ENCODE measurements at places on chromosomes 4 and X.

DNA sequence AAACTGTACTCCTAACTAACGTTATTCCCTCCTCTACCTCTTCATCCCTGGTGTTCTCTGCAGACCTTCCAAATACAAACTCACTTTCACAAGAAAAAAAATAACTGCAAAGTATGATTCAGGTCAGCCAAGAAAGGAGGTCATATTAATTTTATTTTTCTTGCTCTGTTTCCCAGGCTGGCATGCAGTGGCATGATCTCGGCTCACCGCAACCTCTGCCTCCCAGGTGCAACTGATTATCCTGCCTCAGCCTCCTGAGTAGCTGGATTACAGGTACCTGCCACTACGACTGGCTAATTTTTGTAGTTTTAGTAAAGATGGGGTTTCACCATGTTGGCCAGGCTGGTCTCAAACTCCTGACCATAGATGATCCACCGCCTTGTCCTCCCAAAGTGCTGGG, 156.6 kb downstream of the CHIC2 start:
- DNase-seq, result no peak

GRCh38 chr4:83240379-83240875, 44.2 kb downstream of the COQ2 start:
- no peak for DNase-seq

DNA sequence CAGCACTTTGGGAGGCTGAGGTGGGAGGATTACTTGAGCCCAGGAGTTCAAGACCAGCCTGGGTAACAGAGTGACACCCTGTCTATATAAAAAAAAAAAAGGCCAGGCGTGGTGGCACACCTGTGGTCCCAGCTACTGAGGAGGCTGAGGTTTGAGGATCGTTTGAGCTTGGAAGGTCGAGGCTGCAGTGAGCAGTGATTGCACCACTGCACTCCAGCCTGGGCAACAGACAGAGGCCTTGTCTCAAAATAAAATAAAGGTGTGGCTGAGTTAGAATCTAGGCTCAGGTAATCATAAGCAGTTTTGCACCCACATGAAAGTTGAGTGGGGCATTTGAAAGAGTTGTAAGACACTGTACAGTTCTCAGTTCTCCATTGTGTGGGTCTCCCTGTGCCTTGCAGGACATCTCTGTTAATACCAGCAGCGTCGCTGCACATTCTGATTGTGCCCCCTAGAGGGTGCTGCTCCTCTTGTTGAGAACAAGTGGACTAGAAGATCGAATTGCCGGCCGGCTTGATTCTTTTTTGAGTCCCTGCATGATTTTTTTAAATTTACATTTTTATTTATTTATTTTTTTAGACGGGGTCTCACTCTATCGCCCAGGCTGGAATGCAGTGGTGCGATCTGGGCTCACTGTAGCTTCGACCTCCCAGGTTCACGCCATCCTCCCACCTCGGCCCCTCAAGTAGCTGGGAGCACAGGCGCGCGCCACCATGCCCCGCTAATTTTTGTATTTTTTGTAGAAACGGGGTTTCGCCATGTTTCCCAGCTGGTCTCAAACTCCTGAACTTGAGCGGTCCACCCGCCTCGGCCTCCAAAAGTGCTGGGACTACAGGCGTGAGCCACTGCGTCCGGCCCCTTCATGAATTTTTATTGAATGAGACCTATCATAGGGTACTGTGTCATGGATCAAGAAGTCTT, 73.6 kb upstream of the RBMX start:
- DNase-seq, result no peak

- no peak for DNase-seq
Observed at GRCh38 chrX:9980927-9981326, 13.8 kb downstream of the CLDN34 start.

- DNase-seq, result no peak
Observed at GRCh38 chr4:168919706-168920324, 90.2 kb downstream of the CBR4 start.

GRCh38 chr4:168674866-168675265, 178.0 kb downstream of the PALLD start:
- no peak for DNase-seq

DNA sequence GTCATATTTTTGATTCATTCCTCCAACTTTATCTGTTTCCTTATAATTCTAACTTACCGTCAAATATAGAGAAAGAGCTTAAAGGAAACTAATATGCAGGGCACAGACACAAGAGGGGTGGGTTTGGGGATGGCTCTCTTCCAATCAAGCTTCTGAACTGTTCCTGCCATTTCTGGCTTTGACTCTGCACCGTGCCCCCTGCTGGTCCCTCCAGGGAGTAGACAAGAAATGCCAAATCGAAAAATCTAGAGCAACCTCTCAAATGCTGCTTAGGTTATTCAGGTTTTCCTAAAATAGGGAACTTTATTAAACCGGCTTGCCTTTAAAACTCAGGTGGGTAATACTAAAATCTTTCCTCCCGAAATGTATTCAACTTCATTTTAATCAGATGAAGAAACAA, 39.8 kb upstream of the VCX3A start:
- no peak for DNase-seq

GRCh38 chr4:37767546-37767945, 58.9 kb upstream of the PGM2 start:
- no peak for DNase-seq

DNA sequence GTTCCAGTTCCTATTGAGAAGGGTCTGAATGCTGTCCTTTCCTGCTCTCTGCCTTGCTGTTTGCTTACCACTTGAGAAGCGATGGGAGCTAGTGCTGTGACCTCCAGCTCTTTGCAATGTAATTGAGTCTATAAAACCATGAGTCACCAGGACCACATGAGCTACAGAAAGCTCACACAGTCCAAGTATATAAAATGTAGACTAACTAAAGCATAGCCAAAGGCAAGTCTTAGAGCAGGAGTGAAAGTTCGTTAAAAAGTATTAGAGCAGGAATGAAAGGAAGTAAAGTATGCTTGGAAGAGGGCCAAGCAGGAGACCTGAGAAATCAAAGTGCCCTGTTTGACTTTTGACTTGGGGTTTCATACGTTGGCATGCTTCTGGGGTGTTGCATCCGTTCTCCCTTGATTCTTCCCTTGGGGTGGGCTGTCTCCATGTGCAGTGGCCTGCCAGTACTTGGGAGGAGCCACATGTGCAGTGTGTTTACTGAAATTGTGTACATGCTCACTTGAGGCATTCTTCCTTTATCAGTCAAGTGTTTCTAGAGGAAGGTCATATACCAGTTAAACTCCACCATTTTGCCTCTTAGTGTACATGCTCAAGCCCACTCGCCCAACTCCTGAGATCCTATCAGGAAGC, 71.3 kb upstream of the KIT start:
- DNase-seq, result peak; percentile 32

DNA sequence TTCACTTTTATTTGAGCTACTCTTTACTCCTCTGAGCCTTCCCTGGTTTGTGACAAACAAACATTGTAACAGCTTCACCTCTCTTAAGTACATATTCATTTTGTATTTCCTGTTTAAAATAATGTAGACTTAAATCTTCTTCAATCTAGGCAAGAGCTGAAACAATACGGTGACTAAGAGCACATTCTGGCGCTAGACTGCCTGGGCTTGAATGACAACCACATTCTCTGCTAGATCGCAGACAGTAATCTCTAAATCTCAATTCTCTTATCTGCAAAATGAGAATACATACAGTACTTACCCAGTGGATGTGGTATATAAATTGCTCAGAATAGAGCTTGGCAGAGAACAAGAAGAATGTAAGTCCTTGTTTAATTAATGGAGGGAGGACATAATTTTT, 144.8 kb downstream of the ARAP2 start:
- no peak for DNase-seq

DNA sequence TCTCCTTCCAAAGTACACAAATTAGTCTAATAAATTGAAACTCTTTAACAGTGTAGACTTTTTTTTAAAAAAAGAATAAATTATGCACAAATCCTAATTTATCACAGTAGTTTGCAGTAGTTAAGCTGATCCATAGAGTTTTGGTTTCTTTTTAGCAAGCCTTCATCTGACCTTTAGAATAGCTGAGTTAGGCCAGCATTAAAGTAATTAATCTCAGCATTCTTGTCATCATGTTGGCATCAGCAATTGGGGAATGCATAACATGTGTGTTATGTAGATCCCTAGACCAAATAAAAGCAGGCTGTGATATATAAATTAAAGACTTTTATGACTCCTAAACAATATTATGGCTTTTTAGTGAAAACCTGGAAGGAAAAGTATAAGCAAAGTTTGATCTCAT, 426.5 kb upstream of the PABPC4L start:
- DNase-seq, result no peak

DNA sequence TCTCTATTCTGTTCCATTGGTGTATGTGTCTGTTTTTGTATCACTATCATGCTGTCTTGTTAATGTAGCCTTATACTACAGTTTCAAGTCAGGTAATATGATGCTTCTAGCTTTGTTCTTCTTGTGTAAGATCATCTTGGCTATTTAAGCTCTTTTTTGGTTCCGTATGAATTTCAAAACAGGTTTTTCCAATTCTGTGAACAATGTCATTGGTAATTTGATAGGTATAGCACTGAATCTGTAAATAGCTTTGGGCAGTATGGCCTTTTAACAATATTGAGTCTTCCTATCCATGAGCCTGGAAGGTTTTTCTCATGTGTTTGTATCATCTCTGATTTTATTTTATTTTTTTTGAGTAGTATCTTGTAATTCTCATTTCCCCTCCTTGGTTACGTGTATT, 94.3 kb downstream of the ANAPC10 start:
- DNase-seq, result no peak

- no peak for DNase-seq
Observed at GRCh38 chr4:36414248-36414647, 132.8 kb downstream of the DTHD1 start.

- peak; percentile 32 for DNase-seq
Observed at GRCh38 chr4:157075811-157076577, at the start of gene GLRB. Gene GLRB, plus strand, starts transcription at chr4:157076150. Its CDS starts 1,875 bp downstream, at chr4:157078025.

DNA sequence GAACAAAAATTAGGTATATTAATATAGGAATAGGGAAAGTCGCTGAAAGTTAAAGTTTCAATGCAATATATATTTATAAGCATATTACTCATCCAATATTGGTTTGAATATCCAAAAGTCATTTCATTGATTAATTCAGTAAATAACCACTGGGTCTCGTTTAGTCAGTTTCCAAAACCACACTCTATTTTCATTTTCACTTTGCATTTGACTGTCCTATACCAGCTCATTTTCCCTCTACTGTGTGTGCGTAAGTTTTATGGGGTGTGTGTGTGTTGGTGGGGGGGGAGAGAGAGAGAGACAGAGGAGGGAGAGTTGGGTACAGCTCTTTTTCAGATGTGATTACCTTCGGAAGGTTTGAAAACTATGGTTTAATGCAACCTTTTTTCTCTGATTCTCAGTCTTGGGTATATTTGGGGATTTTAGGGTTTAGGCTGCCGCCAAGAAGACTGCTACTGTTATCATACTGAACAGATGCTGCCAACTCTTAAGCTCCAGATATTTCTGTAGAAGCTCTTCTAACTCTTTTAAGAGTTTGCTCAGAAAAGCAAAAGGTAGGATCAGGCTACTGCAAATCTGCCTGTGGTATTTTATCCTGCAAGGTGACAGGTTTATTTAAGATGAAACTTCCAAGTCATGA, 1427.4 kb downstream of the PCDH7 start:
- DNase-seq, result no peak

- DNase-seq, result no peak
Observed at GRCh38 chr4:8409264-8410065, 31.1 kb downstream of the ACOX3 start.

DNA sequence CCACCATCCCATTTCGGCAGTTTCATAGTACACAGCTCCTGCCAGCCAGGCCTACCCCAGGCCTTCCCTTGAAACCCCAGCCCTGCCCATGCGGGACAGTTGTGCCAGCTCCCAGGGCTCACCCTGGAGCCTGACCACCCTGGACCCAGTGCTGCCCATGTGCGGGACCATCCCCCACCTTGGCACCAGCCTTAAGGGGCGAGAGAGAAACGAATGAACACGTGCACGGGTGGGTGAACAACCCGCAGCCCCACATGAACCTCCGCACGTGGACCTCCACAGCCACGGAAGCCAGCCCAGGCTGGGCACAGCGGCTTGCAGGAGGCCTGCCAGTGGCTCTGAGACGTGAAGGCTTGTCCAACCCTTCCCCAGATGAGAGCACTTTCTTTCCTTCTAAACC, 76.0 kb upstream of the MXD4 start:
- DNase-seq, result no peak

DNA sequence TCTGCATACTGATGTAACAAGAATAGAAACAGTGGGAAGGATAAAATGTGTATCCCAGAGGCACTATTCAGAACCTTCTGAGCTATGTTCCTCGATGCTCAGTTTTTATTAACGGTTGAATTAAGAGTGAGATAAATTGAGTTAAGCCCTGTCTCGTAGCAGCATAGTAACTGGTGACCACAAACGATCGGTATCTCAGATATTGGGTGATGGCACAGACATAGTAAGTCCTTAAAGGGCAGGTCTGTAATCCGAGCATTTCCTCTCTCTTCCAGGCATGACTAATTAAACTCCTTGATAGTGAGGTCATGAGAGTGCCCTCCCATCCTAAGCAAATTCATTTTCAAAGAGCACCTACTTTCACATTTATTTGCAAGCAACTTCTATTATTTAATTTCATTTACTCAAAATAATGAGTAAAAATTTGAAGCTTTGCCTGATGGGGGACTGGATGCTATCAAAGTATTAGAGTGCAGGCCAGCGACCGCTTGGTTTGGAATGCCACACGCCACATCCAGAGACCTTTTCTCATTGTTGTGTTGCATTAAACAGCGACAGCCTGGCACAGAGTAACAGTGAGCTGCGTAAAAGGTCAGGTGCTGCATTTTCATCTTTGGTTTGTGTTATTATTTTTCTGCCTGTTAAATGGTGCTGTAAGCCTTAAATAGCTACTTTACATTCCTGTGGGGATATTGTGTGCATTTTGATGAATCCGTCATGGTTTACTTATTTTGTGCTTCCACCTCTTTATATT, 101.9 kb downstream of the PCDH7 start:
- DNase-seq, result no peak

GRCh38 chrX:38935561-38935960, 134.3 kb downstream of the MID1IP1 start:
- no peak for DNase-seq

- no peak for DNase-seq
Observed at GRCh38 chr4:185713272-185713671, 98.7 kb downstream of the SORBS2 start.

DNA sequence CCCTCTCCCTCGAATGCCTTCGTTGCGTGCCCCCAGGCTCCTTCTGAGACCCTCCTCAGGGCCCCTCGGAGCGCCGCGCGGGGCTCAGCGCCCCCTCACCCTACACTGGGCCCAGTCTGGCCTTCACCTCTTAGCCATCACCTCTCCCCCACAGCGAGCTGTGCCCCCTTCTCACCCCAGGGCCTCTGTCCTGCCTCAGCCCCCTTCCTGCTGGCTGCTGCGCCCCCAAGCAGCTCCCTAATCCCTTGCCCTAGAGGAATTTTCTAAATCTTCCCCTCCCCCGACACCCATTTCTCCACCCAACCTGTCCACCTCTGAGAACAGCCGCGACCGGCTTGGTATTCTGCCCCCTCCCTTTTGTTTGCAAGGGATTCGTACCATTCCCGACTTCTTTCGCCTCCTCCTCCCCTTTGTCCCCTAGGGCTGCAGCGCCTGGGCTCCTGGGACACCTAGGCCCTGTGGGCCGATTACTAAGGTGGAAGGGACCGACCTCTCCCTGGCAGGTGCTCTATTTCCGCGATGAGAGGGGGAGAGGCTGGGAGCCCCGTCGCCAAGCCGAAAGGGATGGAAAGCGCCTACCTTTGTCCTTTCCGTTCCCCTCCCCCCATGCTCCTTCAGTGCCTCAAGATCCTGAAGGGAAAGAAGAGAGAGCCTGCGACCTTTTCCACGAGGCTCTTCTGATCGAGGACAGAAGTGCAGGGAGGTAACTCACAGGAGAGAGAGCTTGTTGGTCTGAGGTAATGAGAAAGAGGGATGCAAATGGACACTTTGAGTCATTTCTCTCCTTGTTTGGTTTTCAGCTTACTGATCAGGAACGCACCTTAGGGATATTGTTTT, 10.9 kb downstream of the DLG3 start:
- DNase-seq, result no peak

GRCh38 chr4:91527056-91527455, 776.7 kb upstream of the GRID2 start:
- DNase-seq, result no peak

All from T1000 (cell line).